ENCODE measurements at places on chromosomes 16 and 17.

DNA sequence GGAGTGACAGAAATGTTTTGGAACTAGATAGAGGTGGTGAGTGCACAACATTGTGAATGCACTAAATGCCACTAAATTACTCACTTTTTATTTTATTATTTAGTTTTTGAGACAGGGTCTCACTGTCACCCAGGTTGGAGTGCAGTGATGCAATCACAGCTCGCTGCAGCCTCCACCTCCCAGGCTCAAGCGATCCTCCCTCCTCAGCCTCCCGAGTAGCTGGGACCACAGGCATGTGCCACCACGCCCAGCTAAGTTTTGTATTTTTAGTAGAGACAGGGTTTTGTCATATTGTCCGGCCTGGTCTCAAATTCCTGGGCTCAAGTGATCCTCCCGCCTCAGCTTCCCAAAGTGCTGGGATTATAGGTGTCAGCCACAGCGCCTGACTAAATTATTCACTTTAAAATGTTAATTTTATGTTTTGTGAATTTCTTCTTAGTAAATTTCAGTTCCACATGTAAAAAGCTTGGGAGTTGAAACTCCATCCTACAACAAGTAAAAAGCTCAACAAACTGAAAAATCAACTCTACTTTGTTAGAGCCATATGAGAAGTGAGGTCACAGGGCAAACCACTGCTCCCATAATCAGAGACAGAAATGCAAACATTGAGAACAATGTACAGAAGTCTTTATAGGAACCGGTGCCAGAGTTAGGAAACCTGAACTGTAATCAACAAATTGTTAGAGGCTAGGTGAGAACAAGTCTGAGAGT lies 13.8 kb upstream of the SLC5A10 start:
- no peak for DNase-seq

GRCh38 chr16:72935896-72936295 lies 112.0 kb downstream of the ZFHX3 start:
- DNase-seq, result no peak

DNA sequence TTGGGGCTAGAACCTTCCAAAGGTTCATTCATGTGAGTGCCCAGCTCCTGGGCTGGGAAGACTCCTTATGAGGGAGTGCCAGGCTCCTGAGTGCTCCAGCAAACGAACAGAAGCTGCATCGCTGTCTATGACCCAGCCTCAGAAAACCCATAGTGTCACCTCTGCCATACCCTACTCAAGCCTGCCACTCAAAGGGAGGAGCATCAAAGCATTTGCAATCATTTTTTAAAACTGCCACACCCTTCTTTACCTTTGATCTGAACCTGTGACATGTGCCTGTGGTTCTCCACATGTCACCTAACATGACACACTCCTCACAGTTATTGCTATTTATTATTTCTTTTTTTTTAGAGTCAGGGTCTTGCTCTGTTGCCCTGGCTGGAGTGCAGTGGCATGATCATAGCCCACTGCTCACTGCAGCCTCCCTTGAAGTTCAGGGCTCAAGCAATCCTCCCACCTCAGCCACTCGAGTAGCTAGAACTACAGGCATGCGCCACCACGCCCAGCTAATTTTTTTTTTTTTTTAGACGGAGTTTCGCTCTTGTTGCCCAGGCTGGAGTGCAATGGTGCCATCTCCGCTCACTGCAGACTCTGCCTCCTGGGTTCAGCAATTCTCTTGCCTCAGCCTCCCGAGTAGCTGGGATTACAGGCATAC lies 7.3 kb upstream of the KDM8 start:
- DNase-seq, result no peak

GRCh38 chr17:76948726-76949342 lies 80.6 kb downstream of the MGAT5B start:
- no peak for DNase-seq

- DNase-seq, result peak; percentile 8
These were observed 96.9 kb upstream of the ZNF750 start for GRCh38 chr17:82936768-82937171.

- DNase-seq, result no peak
These were observed 15.9 kb upstream of the PECAM1 start for GRCh38 chr17:64406321-64407200.

- DNase-seq, result peak; percentile 50
These were observed 66.5 kb downstream of the GNAO1 start for GRCh38 chr16:56257666-56258342.

DNA sequence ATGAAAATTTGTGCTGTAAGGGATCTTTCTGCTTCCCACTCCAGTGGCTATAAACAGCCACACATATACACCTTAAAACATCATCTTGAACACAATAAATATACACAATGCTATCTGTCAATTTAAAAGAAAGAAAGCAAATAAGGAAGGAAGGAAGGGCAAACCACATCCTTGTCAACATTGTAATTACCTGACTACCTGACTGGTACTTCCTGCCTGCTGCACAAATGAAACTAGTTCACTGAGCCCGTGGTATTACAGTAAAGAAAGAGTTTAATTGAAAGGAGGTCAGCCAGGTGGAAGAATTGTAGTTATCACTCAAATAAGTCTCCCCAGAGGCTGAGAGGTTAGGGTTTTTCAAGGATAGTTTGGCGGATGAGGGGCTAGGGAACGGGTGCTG lies 344.4 kb upstream of the ASIC2 start:
- no peak for DNase-seq

- no peak for DNase-seq
These were observed 34.7 kb downstream of the GINS3 start for GRCh38 chr16:58426966-58427365.
